Left renal pelvis (tissue), 4 donors: ENCODE measurements at places on chromosomes 2 and 18.

- no peak for DNase-seq
These were observed 110.5 kb upstream of the AGAP1 start for GRCh38 chr2:235383272-235383843.

DNA sequence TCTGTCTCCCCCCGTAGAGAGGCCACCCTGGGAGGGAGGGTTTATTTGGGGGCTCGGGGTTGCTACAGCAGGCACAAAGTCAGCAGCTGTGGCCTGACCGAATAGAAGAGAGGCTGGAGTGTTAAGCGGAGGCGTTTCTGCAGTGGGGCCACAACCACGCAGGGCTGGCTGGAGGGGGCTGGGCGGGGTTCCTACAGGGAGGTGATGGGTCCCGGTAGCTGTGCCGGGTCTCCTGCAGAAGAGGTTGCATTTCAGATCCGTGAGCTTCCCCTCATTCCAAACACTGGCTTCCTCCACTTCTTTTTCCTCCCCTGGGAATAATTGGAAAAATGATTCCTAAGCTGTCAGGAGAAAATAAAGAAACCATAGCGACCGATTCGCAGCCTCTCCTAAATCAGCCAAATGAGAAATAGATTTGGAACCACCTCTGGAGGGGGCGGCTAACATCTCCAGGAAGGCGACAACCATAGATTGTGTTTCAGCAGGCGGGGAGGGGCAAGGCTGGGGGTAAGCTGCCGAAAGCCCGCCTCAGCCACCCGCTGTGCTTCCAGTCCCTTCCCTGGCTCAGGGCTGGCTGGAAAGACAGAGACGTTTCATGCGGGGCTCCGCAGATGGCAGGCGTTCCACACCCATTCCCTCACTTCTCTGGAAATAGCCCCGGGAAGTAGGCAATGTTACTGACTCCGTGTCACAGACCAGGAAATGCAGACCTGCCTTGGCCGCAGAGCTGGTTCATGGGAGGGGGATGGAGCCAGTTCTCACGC lies 85.6 kb upstream of the TAF1B start:
- DNase-seq, result no peak

DNA sequence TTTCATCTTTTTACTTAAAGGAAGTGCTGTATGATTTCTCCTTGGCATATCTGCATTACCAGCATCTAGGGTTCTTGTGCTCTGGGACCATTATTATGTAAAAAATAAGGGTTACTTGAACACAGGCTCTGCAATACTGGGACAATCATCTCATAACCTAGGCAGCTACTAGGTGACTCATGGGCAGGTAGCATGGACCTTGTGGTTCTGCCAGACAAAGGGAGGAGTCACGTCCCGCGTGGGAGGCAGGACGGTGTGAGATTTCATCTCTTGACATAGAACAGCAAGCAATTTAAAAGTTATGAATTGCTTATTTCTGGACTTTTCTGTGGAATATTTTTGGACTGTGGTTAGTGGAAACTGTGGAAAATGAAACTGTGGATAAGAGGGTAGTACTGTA lies 34.1 kb downstream of the ASAP2 start:
- DNase-seq, result no peak

DNA sequence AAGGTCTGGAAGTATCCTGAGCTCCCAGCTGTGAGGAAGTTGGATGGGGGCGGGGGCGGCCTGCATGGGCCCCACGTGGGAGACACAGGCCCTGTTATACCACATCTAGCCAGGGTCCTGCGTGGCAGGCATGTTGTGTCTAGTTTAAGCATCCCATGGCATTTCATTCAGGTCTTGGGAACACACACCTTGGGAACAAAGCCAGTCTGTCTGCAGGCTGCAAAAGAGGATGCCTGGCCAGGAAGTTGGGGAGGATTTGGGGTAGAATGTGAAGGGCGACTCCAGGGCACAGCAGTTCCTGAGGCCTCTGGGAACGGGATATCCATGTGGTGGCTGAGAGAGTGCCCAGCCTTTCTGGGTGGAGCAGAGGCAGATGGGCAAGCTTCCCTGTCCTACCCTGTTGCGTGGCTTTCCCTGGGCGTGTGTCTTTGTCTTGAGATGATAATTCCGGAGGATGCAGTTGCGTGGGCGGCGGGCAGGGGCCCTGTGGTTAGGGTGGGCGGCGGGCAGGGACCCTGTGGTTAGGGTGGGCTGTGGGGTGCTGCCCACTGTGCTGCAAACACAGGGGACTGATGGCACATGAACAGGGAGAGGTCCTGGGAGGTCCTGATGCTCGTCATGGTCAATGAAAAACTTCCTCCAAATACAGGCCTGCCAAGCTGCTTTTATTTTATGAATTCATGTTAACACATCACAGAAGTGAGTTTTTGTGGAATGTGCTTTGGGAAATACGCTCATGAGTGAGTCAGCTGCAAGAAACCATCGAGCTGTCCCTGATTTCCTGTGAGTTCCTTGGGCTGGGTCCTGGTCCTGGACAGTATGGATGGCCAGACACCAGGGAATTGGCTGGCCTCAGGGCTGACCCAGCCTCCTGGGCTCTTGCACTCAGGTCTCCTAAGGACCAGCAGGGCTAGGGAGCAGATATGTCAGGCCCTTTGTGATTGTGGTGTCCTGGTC lies 90.0 kb upstream of the HS6ST1 start:
- DNase-seq, result no peak

- no peak for DNase-seq
These were observed 131.2 kb downstream of the TRIB2 start for GRCh38 chr2:12847694-12848575.

DNA sequence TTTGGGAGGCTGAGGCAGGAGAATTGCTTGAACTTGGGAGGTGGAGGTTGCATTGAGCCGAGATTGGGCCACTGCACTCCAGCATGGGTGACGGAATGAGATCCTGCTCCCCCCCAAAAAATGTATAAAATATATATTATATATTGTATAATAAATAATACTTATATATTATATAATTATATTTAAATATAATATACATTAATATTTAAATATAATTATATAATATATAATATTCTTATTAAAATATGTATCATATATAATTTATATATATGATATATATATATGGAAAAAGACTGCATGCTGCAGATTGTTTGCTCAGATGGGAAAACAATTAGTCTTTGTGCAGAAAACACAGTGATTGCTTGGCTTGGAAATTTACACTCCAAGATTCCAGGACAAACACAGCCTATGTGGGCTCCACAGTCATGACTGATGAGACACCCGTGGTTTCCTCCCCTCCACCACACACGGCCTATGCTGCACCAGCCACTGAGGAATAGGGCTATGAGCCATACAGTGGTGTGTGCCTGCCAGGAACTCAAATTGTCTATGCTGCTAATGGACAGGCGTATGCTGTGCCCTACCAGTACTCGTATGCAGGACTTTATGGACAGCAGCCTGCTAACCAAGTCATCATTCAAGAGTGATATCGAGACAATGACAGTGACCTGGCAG lies 30.0 kb downstream of the PMAIP1 start:
- no peak for DNase-seq

DNA sequence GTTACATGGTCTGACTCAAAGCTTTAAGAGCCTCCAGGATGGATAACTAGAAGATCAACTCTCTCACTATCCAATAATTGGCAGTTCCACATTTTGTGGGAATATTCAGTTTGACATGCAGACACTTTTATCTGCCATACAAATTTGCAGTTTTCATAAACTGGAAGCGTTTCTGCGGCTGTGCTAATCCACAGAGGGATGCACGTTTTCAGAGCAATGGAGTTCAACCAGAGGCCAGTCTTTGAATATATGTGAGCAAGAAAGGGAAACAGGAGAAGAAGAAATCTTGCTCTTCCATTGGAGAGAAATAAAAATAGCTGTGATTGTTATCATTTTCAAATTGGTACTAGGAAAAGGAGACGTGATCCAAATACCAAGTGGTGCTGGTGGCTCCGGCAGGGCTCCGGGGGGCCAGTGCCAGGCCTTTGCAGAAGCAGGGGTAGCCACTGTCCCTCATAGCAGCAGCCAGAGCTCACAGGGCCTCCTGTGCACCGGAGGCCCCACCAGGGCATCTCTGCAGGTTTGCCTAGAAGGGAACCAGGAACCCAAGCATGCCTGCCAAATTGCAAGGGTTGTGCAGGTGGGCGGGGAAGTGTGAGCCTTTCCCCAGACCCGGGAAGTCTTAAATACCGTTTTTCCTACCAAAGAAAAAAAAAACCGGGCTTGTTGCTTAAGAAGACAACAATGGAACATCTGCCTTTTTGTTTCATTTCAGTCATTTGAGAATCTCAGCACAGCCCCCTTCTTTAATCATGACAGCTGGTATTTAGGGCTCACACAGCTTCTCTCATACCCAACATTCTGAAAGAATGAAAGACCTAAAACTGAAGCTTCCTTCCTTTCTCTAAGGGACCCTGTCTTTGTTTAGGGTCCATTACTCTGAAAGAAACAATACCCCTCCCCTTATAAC lies 791.1 kb upstream of the SOX11 start:
- no peak for DNase-seq

DNA sequence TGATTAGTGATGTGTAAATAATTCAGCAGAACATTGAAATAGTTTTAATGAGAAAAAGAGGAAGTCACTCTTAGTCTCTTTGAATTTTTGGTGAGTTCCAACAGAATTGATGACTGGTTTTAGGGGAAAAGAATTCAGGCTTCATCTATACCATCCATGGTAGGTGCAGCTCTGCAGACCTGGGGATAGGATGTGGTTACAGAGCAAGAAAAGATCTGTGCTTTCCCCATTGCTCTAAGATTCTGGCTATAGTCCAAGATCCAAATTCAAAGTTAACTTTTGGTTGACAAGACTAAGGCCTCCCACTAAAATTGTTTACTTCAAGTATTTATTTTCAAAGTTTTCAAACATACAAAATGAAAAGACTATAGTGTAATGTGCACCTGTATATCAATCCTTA lies 3.6 kb downstream of the UGT1A10 start:
- DNase-seq, result no peak

DNA sequence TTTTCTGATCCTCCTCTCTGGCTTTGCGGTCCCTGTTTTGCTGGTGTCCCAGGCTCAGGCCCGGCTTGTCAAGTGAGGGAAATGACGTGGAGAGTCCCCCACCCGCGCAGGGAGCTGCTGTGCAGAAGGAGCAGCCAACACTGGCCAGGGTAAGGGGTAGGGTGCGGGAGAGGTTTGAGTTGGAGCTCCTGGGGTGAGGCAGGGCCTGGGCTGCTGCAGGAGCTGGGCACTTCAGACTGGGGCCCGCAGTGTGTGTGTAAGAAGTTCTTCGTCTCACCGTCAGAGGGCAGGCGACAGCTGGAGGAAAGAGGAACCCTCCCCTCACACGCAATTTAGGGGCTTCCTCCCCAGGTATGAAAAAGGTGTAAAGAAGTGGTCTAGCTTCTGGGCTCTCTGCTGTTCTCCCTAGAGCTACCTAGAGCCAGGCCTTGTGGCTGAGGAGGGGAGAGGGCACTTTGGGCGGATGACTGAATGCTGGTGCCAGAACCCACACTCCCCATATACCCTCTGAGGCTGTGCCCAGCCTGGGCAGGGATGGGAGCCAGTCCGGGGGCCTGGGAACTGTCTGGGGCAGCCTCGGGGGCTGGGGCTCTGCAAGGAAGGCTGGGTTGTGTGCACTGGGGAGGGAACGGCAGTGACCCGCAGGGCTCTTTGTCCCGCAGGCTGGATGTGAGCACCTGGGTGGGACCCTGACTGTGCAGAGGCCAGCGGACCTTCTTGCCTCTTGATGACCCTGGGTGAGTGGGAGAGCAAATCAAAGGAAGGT lies 11.8 kb downstream of the CELF4 start:
- DNase-seq, result no peak

DNA sequence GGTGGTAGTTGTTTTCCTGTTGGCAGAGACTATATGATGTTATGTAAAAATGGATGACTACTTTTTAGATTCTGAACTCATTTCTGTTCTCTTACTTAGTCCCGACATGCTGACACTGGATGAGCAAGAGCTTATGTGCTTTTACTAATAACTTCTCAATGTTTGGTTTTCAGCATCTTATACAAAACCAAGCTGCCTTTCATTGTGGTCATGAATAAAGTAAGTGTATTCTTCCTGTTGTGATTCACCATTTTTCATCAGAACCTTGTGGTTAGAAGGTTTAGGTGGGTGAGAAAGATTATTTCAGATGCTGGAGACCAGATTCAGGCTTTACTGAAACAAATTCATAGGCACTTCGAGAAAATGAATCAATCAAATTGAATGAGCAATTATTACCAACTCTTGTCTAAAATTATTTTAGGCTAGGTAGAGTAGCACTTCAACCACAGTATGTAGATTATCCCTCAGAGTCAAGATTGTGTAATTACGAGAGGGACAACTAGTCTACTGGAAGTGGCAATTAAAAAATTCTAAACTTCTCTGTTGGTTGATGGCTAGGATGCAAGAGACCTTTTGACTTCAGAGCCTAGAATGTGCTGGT lies 9.3 kb downstream of the GPN1 start:
- DNase-seq, result no peak
